Stimulated activated CD4-positive, alpha-beta T cell treated with anti-CD3 and anti-CD28 coated beads, Interleukin-1b, Interleukin-23, amount 100 ng/mL, for 48 hours (primary cell): ENCODE measurements at places on chromosomes 3 and 15.
A peak's percentile ranks its signal among the peaks of the same experiment; 100 is the strongest.

GRCh38 chr15:39381517-39381916 is 199.4 kb upstream of the THBS1 start:
- DNase-seq = no peak

- DNase-seq = no peak
Measured at GRCh38 chr3:170363471-170363994, 6.0 kb downstream of the SKIL start.

DNA sequence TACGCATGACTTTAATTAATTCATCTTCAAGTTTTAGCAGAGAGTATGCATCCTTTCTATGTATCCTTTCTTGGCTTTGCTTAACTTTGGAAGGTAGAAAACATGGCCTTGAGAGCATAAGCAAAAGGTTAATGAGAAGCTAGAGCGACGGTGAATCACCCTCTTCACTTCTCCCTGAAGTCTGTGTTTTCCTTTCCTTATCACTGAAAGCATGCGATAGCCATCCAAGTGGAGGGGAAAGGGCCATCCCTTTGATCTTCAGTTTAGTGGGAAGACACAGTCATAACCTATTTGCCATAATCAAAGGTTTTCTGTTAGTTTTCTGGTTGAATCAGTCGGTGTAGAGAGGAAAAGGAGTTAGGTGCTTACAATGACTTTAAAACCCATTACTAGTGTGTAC is 354.0 kb upstream of the ROBO2 start:
- DNase-seq = no peak

DNA sequence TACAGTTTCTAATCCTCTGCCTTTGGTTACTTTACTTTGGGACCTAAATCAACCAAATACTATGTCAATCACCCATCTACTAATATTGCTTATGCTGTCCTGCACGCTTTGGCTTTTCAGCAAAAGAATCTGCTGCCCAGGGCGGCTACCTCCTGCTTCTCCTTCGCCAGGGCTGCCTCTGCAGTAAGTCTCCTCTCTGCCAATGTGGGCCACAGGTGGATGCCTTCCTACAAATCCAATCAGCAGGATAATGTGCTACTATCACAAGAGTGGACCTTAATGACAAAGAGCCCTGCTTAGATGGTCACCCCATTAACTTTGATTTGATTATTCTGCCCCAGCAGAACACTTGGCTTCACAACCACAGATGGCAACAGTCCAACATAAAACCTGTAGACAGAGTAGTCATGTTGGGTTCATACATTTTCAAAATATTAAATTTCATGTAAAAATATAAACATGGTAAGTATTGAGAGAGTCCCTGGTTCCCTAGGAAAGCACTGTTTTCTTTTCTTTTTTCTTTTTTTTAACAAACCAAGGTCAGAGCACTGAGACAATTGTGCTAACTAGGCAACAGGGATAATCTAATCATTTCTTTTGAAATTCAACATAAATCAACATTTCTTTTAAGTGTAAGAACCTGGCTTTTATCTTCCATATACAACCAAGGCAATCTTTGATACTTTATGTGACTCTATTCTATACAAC is 298.3 kb downstream of the ZBTB20 start:
- DNase-seq = no peak

DNA sequence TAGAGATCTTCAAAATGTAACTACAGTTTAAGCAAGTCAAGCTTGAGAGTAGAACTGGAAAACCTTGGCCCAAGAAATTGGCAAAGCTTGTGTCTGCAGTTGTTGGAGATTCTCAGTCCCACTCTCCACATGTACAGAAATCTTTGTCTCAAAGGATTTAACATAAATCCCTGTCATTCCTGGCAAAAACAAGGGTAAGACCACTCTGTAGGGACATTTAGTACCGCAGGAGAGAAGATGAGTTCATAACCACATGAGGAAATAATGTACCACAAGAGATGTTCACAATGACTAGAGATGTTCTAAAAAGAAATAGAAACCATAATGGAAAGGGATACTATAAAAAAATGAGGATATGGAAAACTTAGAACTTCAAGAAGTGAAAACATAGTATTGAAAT is 73.7 kb downstream of the RAB7A start:
- no peak for DNase-seq

DNA sequence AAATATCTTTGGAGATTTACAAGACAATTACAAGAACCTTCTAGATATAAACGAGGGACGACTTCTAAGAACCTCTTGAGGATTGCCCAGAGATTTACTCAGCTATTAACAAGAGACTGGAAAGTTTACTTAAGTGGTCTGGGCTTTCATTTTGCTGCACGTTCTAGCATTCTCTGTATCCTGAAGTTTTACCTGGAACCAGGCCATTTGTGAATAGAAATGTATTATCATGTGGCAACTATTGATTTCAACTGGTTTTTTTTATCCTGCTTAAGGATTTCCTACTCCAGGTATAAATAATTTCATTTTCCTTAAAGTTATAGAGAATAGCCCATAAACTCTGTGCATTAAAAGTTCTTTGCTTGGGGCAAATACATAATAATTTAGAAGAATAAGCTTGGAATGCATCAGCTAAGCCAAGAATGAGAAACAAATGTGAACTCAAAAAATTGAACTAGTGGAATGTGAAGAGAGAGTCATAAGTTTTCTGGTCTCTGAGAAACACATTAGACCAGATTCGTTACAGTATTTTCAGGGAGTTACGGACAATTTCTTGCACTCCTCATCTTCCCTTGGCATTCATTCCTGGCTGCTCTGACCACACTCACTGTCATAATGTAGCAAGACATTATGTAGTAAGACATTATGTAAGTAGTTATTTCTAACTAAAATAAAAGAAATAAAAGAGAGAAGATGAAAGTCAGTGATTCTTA is 1.3 kb downstream of the AQP9 start:
- no peak for DNase-seq

DNA sequence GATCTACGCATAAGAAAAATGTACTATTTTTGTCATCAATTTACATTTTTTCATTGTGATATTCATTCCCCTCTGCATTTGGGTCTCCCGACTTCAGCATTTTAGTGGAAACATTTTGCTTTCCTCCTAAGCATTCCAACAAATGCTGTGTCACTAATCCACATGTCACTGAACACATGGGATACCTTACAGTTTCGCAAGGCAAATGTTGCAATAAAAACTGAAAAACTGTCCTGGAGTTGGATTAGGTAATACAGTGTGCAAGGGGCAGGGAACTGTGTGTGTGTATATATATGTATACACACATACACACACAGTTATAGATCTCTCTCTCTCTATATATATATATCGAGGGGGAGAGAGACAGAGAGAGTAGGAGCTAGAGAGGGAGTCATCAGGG is 632.2 kb downstream of the MAGI1 start:
- DNase-seq = no peak

DNA sequence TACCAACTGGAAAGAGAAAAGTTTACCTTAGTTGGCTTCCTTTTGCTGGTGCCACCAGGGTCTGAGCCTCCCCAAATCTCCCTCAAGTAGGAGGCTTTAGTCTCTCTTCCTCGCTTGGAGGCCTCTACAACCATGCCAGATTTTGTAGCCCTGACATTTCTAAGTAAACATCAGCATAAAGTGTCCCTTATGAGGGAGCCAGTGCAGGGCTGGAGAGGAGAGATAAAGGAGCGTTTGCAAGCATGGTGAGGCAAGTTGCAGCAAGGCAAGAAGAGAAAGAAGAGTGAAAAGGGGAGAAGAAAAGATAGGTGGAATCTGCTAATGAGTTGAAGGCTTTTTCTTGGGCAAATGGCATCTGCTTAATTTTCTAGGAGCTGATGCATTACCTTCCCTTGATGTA is 82.7 kb upstream of the FNDC3B start:
- DNase-seq = no peak

DNA sequence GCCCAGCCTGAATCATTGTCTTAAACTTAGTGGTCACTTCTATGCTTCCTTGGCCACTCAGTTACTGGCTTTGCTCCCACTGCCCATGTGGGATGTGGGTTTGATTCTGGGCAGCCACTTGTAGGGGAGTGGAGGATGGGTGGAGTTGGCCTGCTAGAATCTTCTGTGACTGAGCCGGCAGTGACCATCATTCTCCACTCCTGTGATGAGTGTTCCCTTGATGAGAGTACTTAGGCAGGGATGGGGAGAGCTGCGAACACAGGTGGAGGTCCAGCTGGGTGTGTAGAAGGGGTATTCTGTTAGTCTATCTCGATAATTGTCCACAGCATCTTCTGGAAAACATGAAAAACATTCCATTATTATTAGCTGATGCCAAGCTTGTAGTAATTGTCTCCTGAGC is 8.0 kb downstream of the TM6SF1 start:
- DNase-seq = peak; percentile 15

DNA sequence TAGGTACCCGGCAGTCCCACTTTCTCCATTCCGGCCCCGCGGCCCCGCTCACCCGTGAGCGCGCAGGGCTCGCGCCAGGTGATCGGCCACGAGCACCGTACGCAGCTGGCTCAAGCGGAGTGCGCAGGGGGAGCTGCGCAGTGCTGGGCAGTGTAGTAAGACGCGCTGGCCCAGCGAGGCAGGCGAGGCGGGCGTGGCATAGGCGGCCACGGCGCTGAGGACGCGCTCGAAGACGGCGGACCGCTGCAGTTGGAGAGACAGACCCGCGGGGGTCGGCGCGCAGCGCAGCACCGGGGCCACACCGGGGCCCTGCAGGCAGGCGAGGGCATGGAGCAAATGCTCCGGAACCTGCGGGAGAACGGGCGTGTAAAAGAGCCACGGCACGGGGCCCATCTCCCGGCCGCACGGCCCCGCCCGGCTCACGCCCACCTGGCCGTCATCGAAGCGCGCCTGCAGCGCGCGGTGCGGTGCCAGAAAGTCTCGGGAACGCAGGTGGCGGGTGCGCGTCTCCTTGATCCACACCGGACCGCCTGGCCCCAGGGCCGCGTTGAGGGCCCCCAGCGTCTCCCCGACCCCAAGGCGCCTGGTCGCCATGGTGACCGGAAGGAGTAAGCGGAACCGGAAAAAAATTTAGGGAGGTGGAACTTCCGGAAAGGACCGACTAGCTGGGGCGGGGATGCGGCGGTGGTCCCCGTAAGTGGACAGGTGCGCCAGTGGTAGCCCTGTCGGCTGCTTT is at the start of gene DALRD3:
DALRD3 (minus strand) TSS at position 610 of the 736 bp plus-strand sequence; CDS start at position 594, 16 bp downstream.
- peak; percentile 53 for DNase-seq

GRCh38 chr15:86776145-86776544 is 696.5 kb downstream of the AGBL1 start:
- no peak for DNase-seq

- DNase-seq = no peak
Measured at GRCh38 chr15:96972201-96972600, 641.7 kb downstream of the NR2F2 start.

DNA sequence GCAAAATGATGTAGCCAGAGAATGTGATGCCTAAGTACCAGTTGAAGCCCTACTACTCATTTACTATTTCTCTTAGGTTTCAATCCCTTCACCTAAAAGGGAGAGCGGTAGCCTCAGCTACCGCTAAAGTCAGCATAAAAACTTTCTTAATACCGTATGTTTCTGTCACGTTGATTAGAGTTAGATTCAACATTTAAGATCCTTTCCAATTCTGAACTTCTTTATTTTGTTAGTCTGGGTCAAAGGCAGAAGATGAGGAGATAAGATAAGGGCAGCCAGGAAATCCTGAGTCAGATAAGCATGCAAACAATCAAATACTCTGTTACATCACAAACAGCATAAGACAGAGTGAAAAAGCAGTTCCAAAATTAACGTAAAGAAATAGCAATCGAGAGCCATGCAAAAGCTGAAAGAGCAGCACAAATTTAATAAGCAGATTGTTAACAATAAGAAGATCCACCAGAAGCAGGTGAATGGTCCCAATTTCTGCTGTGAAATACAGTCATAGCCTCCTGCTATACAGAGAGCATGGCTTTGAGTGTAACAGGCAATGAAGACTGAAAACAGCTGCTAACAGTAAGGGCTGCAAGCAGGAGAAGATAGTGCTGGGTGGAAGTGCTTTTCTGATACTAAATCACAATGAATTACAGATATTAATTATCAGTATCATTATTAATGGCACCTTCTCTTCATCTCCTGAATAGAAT is 3.0 kb downstream of the TMEM207 start:
- no peak for DNase-seq

GRCh38 chr3:43932921-43933320 is 242.2 kb downstream of the ABHD5 start:
- DNase-seq = no peak

DNA sequence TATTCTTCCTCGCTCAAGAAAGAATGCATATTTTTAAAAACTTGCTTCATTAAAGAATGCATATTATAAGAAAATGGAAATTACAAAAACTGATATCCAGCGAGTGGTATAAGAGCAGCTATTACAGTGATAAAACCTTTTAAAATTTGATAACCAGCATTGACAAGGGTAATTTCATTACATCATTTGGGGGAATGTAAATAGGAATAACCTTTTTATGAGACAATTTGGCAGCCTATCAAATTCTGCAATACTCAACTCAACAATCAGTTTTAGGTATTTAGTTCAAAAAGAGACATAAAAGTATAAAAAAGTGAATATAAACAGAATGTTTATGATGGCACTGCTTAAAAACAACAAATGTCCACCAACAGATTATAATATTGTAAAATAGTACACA is 35.4 kb downstream of the MAP4 start:
- no peak for DNase-seq

DNA sequence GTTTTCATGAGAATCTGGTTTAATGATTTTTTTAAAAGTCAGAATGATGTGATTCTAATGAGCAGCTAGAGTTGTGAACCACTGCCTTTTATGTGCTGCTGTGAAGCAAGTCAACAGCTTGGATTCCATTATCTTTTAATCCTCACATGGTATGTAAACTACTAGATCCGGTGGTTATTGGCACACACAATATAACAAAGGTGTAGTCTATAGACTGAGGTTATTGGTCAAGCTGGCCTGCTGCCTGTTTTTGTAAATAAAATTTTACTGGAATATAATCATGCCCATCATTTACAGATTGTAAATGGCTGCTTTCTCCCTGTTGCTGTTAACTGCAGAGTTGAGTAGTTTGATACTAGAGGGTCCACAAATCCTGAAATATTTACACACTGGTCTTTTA is 103.1 kb downstream of the OTOL1 start:
- DNase-seq = no peak

DNA sequence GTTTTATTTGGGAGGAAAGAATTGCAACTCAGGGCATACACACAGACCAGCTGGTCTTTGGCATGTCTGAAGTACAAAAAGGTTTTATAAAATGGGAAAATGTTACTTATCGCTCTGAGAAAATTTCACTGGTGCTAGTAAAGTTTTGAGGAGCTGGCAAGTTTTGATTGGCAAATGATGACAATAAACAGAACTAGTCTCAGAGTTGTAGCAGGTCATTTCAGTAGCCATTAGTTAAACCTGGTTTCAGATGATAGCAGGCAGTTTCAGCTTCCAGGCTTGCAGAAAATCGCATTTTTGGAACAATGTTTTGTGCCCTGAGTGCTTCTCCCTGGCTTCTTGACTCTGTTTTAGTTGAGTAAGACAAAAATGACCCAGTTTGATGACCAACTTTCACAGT is 10.7 kb downstream of the B2M start:
- no peak for DNase-seq

GRCh38 chr3:105788593-105788992 is 80.2 kb downstream of the CBLB start:
- no peak for DNase-seq

- DNase-seq = no peak
Measured at GRCh38 chr3:11556851-11557644, 86.7 kb downstream of the VGLL4 start.

GRCh38 chr3:126344380-126345041 is 12.7 kb downstream of the KLF15 start:
- no peak for DNase-seq
